ENCODE measurements at places on chromosomes 1 and 21. TPM values are rescaled to one million over a fixed set of nuclear protein-coding genes. Genes with fewer than 3 reads are reported as not detected.
A peak's percentile ranks its signal among the peaks of the same experiment; 100 is the strongest.

USH2A gene
- total RNA-seq = not detected

- H3K4me1 ChIP-seq = no peaks in the 10 kb centered on the region
- H3K36me3 ChIP-seq = no peaks in the 10 kb centered on the region
- no peak for DNase-seq
- H3K27ac ChIP-seq = no peak overlapping the region
Measured at GRCh38 chr1:188590641-188591040, 1761.9 kb downstream of the PLA2G4A start.

DNA sequence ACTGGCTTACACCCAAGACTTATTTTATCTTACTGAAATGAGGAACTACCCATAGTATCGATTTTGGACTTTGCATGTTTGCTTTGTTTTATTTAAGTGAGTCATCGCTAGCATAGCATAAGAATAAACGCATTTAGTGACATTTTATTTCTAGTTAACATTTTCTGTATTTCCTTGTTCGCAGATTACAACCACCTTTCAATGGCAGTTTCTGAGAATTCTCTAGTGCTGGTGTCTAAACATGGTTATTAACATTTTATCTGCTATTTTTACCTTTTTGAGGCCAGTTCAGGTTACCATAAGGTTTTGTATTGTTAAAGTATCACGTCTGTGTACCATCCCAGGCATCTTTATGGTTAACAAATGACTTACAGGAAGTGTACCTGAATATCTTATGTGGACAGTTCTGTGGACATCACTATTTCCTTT is 24.5 kb downstream of the EEIG2 start:
- DNase-seq = no peak
- no peak overlapping the region for H3K27ac ChIP-seq
- no peaks in the 10 kb centered on the region for H3K27me3 ChIP-seq
- no peaks in the 10 kb centered on the region for H3K36me3 ChIP-seq
- no peak overlapping the region for H3K4me3 ChIP-seq

DNA sequence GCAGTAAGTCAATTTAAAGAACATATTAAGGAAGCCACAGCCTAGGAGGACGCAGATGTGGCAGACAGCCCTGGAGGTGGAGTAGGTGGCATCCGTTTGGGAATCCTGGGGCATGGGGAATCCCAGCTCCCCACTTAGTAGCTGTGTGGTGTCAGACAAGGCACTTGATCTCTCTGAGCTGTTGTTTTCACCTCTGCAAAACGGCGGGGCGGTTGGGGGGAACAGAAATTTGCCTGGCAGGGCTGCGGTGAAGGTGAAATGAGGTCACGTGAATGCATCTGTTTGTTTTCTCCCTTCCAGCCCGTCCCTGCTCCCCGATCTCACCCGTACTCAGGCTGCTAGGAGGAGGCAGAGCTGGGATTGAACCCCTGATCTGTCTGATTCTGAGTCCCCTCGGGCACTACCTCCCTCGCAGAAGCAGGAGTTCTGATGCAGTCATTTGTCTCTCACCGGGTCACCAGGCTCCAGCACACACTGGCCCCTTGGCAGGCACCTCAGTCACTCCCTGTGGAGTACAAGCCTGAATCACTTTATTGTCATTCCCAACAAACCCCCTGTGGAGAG is 2.2 kb upstream of the LAPTM5 start:
- H3K4me1 ChIP-seq = peaks cover 21% of the 10 kb centered on the region
- H3K27me3 ChIP-seq = no peaks in the 10 kb centered on the region
- H3K36me3 ChIP-seq = no peaks in the 10 kb centered on the region
- no peak for DNase-seq
- no peak overlapping the region for H3K4me3 ChIP-seq

- peaks cover 31% of the 10 kb centered on the region for H3K36me3 ChIP-seq
- H3K4me1 ChIP-seq = peaks cover 6% of the 10 kb centered on the region
- no peaks in the 10 kb centered on the region for H3K27me3 ChIP-seq
- H3K4me3 ChIP-seq = peak overlapping the region; percentile 85
- no peak for DNase-seq
Measured at GRCh38 chr1:236524895-236525184, 1.1 kb downstream of the LGALS8 start.

AHCYL1 gene
- total RNA-seq = 60.2 TPM

IFFO2 gene
- 7.3 TPM for total RNA-seq

DDX20 gene
- 6.2 TPM for total RNA-seq

DNA sequence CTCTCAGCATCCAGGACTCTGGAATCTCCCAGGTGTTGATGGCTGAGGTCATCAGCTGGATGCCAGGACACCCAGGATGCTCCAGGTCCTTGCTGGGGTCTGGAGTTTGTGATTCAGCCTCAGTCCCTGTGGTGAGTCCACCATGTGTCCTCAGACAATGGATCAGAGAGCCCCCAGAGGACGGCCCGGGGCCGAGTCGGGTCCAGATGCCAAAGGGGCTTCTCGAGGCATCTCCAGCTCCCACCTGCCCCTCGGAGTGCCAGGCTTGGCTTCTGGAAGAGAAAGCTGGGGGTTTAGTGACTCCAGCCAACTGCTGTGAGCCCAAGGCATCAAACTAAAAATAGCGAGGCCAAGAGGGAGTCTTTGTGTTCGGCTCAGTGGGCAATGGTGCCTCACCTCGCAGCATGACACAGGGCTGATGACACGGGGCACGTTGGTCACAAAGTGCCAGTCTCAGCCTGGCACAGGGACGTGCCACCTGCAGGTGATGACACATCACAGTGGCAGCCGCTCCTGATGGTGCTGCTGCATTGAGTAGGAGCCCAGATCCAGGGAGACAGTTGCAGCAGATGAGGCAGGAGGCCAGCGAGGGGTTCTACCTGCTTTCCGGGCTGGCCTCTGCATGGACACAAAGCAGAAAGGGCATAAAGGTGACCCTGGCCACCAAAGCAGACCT is 10.6 kb downstream of the PDE9A start:
- no peak for DNase-seq
- H3K4me3 ChIP-seq = no peak overlapping the region
- H3K4me1 ChIP-seq = no peaks in the 10 kb centered on the region
- no peak overlapping the region for H3K27ac ChIP-seq
- H3K27me3 ChIP-seq = peaks cover 8% of the 10 kb centered on the region

DNA sequence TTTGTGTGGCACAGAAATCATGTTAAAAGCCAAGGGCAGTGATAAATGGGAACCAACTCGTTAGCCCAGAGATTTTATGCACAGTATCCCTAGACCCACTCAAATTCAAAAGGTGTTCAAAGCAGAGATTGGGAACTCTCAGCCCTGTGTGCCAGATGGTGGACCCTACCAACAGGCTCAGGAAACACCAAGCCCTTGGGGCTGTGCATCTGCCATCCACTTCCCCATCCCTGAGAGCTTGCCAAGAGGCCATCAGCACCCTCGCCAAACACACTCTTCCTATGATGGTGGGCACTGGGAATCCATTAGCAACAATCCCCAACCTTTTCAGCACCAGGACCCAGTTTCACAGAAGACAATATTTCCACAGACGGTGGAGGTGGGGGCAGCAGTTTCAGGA is 194.2 kb upstream of the NFIA start:
- no peak for DNase-seq
- H3K4me3 ChIP-seq = no peak overlapping the region
- H3K27me3 ChIP-seq = no peaks in the 10 kb centered on the region
